ENCODE measurements at places on chromosomes 4 and X.

GRCh38 chr4:142278663-142279062, 567.4 kb downstream of the INPP4B start:
- DNase-seq = no peak

GRCh38 chrX:13309631-13310030, 10.2 kb downstream of the ATXN3L start:
- no peak for DNase-seq

- no peak for DNase-seq
These were observed 52.6 kb downstream of the HPRT1 start for GRCh38 chrX:134512566-134512965.

- DNase-seq = no peak
These were observed 324.4 kb downstream of the FAT4 start for GRCh38 chr4:125639182-125639621.

- no peak for DNase-seq
These were observed 12.6 kb downstream of the C4orf54 start for GRCh38 chr4:99645036-99645435.

- DNase-seq = no peak
These were observed 72.4 kb downstream of the ANKRD50 start for GRCh38 chr4:124640022-124640730.

- DNase-seq = no peak
These were observed 54.1 kb downstream of the ARHGAP10 start for GRCh38 chr4:147786031-147786430.

DNA sequence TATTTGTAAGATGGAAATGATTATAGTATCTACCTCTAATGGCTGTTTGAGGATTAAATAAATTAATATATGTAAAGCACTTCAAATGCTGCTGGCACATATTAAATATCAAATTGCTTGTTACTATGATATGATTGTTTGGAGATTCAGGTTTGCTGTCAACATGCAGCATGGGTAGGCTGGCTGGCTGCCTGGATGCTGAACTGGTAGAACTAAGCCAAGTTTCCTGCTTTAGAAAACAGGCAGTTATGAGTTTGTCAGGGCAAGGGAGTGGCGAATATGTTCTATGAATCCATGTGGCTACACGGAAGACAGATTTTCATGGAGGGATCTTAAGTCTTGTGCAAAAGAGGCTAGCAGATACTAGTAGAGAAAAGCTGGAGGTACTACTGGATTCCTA, 239.6 kb downstream of the GBA3 start:
- DNase-seq = no peak

GRCh38 chrX:138745196-138745595, 33.7 kb upstream of the FGF13 start:
- no peak for DNase-seq

- no peak for DNase-seq
These were observed 2463.1 kb downstream of the ARAP2 start for GRCh38 chr4:33780952-33781791.

DNA sequence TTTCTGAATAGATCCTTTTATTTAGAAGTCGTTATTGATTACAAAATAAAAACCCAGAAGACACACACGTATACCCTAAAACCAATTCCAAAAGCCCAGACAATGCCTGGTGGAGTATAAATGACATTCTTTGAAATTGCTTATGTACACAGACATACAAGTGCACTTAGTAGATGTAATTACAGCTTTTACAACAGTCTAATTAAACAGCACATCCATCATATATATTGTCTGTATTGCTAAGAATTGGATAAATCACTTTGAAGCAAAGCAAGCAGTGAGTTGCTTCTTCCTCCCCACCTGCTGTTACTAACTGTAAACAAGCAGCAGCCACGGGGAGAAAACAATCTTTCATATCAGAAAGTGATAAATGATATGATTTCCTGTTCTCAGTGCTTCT, 645.7 kb downstream of the TLL1 start:
- DNase-seq = no peak

GRCh38 chrX:143429811-143430210, 87.5 kb downstream of the SPANXN3 start:
- no peak for DNase-seq

DNA sequence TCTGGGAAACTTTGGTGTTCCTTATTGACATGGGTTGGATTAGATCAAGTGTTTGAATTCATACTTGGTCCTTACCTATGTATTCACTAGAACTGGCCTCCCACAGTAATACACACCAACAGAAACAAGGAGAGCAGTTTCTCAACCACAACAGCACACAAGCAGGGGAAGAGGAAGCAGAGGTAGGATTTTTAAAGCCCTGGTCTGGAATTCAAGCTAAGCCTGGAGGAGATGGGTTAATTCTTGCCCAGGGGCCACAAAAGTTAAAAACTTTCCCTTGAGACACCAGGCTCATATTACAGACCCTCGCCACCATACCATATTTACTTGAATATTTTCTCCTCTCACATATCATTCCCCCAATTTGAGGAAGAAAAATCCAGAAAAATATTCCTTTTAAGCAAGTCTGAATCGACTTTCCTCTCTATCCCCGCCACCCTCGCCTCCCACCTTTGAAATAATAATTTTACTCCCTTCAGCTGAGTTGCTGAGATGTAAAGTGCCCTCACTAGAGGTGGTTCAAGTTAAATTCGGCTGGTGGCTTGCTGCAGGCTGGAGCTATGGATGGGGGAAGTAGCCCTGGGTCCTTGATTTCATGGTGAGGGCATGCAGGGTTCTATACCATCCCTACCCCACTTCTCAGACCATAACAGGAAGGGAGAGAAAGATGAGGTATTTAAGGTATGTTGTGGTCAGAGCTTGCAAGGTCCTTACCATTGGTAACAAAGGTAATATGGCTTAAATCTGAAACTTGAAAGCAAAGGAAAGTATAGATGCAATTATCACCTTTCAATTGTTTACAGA, 440.2 kb downstream of the INPP4B start:
- DNase-seq = no peak

- no peak for DNase-seq
These were observed 2361.9 kb downstream of the ARAP2 start for GRCh38 chr4:33882246-33882990.

GRCh38 chr4:171650543-171650942, 162.7 kb upstream of the GALNTL6 start:
- DNase-seq = no peak

DNA sequence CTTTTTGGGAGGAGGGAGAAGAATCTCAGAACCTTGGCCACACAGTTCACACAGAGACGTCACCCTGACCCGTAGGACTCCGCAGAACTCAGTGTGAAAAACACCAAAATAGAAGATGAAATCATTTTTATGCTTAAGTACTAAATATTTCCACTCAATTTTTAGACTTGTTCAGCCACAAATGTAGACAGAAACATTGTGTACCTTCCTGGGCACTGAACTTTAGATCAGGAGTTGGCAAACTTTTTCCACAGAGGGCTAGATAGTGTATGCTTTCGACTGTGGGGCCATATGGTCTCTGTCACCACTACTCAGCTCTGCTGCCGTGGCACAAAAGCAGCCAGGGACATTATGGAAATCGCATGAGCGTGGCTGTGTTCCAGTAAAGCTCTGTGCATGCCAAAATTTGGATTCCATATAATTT, 61.8 kb upstream of the STOX2 start:
- no peak for DNase-seq

DNA sequence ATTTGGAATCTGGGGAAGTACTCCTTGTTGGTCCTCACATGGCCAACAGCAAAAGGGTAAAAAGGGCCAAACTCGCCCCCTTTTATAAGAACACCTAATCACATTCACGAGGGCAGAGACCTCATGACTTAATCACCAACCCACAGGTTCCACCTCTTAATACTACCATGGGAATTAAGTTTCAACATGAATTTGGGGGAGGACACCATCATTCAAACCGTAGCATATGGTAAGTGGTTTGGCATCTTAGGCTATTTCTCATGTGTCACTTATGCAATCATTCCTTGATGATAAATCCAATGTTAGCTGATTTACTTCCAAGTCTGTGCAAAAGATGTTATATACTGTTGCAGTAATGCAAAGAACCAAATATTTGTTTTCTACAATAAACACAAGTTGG, 302.9 kb upstream of the FAM241A start:
- DNase-seq = no peak

DNA sequence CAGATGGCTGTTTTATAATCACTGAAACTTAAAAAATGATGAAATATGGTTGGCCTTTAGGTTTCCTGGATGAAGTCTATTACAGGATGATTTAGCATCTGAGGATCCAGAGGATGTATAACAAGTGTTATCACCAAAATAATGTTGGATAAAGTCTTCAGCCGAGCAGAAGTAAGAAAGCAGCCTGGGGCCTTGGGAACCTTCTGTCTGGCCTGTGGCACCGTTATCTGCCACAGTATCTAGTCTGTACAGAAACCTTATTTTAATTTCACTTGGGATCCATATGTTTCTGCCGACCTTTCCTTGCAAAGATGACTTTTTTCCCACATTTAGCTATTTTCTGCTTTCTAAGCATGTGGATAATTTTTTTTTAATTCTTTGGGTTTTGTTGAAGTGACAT, 20.5 kb upstream of the ANTXR2 start:
- DNase-seq = no peak

- DNase-seq = no peak
These were observed 31.2 kb downstream of the ETDB start for GRCh38 chrX:135089126-135089525.

DNA sequence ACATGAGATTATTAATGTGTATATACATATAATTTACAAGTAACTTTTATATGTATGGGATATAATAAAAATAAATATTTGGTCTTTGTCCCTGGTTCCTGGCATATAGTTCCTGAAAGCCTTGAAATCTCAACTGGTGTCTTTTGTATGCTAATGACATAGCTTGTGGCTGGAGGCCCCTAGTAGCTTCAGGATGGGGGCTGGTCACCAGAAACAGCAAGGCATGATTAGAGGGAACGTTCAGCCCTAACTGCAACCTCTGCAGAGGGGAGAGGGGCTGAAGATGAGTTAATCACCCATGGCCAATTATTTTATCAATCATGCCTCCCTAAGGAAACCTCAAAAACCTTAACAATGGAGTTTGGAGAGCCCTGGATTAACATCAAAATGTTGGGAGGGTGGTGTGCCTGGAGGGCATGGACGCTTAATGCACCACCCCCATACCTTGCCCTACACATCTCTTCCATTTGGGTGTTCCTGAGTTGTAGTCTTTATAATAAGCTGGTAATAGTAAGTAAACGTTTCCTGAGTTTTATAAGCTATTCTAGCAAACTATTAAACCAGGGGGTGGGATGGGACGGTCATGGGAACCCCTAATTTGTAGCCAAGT, 21.3 kb downstream of the PIN4 start:
- no peak for DNase-seq

All from stimulated activated CD8-positive, alpha-beta memory T cell treated with anti-CD3 and anti-CD28 coated beads, Interleukin-4, amount 100 ng/mL, for 4 hours (primary cell).